ENCODE measurements at places on chromosomes 2 and 18. TPM values are rescaled to one million over a fixed set of nuclear protein-coding genes. Genes with fewer than 3 reads are reported as not detected.

The ARHGEF4 gene
- total RNA-seq = 77.8 TPM

- no peak for DNase-seq
Observed at GRCh38 chr2:19776941-19777514, 124.8 kb downstream of the TTC32 start.

DNA sequence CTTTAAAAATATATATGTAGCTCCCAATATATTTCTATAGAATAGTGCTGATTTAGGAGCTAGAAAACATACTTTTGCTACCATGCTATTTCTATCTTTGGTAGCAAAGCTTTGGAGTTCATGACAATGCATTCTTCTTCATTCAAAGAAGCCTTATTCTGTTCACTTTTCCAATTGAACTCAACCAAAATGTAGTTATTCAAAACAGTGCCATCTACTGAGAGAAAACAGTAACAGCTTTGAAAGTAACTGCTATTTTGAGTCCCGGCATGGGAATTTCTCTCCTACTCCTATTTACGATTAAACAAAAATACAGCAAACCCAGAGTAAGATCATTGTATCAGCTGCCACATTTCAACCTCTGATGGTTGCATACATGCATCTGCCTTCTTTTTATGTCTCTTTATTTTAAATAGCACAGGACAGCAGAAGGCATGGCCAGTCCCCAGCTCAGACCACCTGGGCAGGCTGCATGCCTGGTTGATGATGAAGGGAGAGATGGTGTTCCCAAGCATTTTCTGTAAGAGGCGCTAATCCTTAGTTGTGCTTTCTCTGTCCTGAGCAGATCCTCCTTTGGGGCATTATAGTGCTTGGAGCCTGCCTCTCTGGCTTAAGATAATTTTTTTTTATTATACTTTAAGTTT, 69.7 kb upstream of the SULT1C3 start:
- DNase-seq = no peak

- no peak for DNase-seq
Observed at GRCh38 chr2:23321751-23322150, 63.2 kb upstream of the KLHL29 start.

- DNase-seq = no peak
Observed at GRCh38 chr18:78511666-78512601, 467.7 kb upstream of the SALL3 start.

- no peak for DNase-seq
Observed at GRCh38 chr18:54608028-54608642, 17.1 kb downstream of the DYNAP start.

DNA sequence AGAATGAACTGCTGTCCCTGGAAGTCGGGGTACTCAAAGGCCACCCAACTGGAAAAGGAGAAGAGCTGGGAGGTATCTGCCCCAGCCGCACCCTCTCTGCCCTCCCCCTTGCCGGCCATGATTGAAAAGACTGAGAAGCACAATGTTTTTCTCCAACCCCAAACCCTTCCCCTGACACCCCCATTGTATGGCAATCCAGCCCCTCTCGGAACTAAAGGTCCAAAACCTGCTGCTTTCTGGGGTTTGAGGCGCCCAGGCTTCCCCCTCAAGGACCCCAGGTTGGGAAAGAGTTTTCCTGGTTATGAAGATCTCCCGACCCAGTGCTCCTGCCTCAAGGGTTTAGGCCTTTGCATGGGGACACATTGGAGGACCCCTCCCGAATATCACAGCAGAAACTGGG, 1.0 kb downstream of the CRYBA2 start:
- DNase-seq = no peak

Data from esophagus squamous epithelium (tissue), 5 donors.